ENCODE measurements at places on chromosomes 12 and 14.

DNA sequence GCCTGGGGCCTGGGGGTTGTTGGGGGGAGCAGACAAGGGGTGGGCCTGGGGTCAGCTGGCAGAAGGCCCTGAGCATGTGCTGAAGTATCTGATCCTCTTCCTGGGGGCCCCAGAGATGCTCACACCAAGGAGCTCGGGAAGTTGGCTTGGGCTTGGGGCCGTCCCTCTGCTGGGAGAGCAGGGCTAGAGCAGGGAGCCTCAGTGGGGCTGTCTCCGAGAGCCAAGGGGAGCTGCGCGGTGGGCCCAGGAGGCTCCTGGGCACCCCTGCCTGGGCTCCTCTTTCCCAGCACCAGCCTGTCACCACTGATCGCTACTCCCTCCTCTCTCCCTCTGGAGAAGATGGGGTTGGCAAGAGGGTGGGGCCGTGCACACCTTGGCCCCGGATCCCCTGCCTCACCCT is 28.3 kb downstream of the BEGAIN start:
- H3K36me3 ChIP-seq = no peaks in the 10 kb centered on the region
- H3K4me1 ChIP-seq = no peaks in the 10 kb centered on the region
- no peaks in the 10 kb centered on the region for H3K27me3 ChIP-seq
- no peak overlapping the region for H3K4me3 ChIP-seq

DNA sequence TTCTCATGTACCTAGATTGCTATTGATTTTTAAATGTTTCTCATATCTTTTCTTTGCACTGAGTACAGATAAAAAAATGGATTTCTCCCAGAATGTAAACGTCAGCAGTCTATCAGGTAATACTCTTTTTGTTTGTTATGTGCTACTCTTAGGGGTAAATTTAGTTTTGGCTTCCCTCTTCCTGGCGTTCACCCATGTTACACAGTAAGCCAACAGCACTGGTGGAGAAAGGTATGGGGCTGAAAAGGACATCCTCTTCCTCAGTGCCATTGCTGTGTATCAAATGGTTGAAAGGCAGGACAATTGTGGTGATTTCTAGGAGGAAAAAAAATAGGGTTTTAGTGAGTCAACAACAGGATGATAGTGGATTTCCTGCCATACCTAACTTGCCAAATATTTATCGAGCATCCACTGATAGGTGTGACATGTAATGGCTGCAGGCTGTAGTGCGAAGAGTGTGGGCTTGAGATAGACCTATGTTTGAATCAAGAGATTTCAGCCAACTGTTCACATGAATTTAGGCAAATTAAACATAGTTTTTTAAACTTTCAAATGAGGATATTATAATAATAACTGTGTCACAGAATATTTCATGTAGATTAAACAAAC is 7.5 kb downstream of the KLRF2 start:
- DNase-seq = no peak
- H3K27me3 ChIP-seq = no peaks in the 10 kb centered on the region
- H3K4me3 ChIP-seq = no peak overlapping the region
- H3K27ac ChIP-seq = no peak overlapping the region
- no peaks in the 10 kb centered on the region for H3K36me3 ChIP-seq

DNA sequence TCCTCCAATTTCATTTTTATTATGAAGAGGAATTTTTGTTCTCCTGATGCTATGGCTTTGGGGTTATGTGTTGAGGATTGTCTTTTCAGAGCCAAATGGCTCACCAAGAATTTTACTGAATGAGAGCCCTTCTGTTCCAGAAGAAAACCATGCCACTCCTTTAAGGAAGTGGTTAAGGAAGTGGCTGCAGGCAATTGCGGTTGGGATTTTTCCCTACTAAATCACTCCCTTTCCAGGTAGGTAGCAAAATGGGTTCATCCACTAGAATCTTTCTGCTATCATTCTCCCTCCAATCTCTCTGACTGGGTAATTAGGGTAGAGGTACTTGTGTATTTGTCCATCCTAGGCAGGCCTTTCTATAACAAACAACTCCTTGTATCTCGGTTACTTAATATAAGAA is 163.1 kb downstream of the TTC8 start:
- H3K36me3 ChIP-seq = no peaks in the 10 kb centered on the region
- no peak overlapping the region for H3K27ac ChIP-seq
- no peaks in the 10 kb centered on the region for H3K27me3 ChIP-seq
- DNase-seq = no peak
- H3K4me3 ChIP-seq = no peak overlapping the region
- no peaks in the 10 kb centered on the region for H3K4me1 ChIP-seq

- H3K27ac ChIP-seq = peak overlapping the region; percentile 84
- no peak overlapping the region for H3K4me3 ChIP-seq
- H3K36me3 ChIP-seq = no peaks in the 10 kb centered on the region
Observed at GRCh38 chr12:124508381-124509079, 58.9 kb downstream of the NCOR2 start.

GRCh38 chr14:71060274-71060673 is 153.0 kb downstream of the PCNX1 start:
- H3K36me3 ChIP-seq = peaks cover 91% of the 10 kb centered on the region
- no peaks in the 10 kb centered on the region for H3K27me3 ChIP-seq
- no peak overlapping the region for H3K27ac ChIP-seq
- H3K4me1 ChIP-seq = no peaks in the 10 kb centered on the region

- H3K4me1 ChIP-seq = peaks cover 1% of the 10 kb centered on the region
- no peak for DNase-seq
- no peak overlapping the region for H3K27ac ChIP-seq
- H3K4me3 ChIP-seq = no peak overlapping the region
- H3K27me3 ChIP-seq = peaks cover 26% of the 10 kb centered on the region
- no peaks in the 10 kb centered on the region for H3K36me3 ChIP-seq
Observed at GRCh38 chr14:28754209-28754985, 12.2 kb upstream of the FOXG1 start.

DNA sequence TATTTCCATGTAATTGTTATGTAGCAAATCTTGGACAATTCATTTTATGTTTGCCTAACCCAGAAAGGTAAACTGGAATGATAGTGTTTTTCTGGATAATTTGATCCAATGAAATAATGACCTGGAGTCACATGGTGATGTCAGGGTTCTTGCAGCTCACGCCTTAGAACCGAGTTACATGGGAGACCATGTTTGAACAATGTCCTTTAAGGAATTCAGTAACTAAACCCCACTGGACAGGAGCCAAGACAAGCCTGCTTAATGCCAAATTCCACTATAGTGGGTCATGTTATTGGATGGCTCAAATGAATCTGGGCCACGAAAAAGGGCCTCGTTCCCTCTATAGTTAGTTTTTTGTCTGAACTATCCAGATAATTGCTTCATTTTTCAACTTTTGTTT is 255.8 kb upstream of the HMGA2 start:
- no peak overlapping the region for H3K4me3 ChIP-seq
- DNase-seq = no peak
- H3K27me3 ChIP-seq = no peaks in the 10 kb centered on the region
- no peak overlapping the region for H3K27ac ChIP-seq
- no peaks in the 10 kb centered on the region for H3K36me3 ChIP-seq

DNA sequence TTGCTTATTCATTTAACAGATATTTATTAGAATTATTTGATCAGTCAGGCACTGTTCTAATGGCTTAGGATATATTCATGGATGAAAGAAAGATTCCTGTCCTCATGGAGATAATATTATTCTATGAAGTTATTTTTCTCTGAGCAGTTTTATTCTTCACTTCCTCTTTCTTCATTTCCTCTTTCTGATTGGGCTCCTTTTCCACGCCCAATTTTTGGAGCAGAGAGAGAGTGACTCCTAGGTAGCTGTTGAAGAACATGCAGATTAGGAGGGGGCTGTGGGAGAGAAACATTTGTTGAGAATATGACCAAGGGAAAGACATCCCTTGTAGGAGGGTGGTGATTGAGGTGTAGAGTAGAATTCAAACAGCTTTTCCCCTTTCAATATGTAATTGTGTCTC is 6.0 kb upstream of the YARS2 start:
- no peak overlapping the region for H3K27ac ChIP-seq
- H3K27me3 ChIP-seq = no peaks in the 10 kb centered on the region
- no peaks in the 10 kb centered on the region for H3K4me1 ChIP-seq
- DNase-seq = no peak
- no peaks in the 10 kb centered on the region for H3K36me3 ChIP-seq

GRCh38 chr14:61479746-61480502 is 158.5 kb downstream of the PRKCH start:
- H3K36me3 ChIP-seq = no peaks in the 10 kb centered on the region
- H3K4me1 ChIP-seq = peaks cover 67% of the 10 kb centered on the region
- no peak for DNase-seq
- H3K27ac ChIP-seq = peak overlapping the region; percentile 95

DNA sequence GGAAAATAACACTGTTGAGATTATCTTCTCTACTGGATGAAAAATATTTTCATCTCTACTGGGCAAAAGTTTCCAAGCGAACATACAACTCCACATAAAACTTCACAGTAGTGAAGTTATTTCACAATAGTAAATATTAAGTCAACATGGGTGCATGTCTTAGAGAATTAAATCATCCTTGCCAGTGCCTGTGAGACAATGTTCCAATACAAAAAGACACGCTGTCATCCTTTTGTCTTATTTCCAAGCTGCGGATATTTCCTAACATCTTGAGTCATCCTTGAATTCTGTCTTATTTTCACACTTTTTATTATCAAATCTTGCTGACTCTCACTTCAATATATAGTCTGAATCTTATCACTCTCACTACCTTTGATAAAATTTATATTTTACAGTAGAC is 142.9 kb upstream of the KITLG start:
- no peaks in the 10 kb centered on the region for H3K4me1 ChIP-seq
- H3K27me3 ChIP-seq = no peaks in the 10 kb centered on the region
- H3K36me3 ChIP-seq = no peaks in the 10 kb centered on the region
- H3K4me3 ChIP-seq = no peak overlapping the region
- H3K27ac ChIP-seq = no peak overlapping the region

DNA sequence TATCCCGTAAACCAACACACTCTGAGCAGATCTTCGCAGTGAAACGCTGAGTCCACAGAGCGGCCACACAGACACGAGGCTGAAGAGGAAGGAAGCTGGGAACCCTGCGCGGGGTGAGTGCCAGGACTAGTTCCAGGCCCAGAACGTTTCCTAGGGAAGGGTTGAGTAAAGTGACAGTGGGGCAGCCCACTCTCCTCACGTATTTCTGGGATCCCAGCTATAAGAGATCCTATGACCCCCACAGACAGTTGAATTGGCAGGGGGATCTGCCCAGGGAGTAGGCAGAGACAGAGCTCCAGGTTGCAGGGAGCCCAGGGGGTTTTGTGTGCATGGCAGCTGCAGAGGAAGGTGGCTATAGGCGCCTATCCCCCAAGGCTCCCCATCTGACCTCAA is 51.1 kb downstream of the GTF2A1 start:
- H3K27ac ChIP-seq = peak overlapping the region; percentile 89
- H3K27me3 ChIP-seq = no peaks in the 10 kb centered on the region
- no peaks in the 10 kb centered on the region for H3K36me3 ChIP-seq
- no peak for DNase-seq
- peak overlapping the region; percentile 64 for H3K4me3 ChIP-seq
- H3K4me1 ChIP-seq = peaks cover 3% of the 10 kb centered on the region

- H3K4me1 ChIP-seq = no peaks in the 10 kb centered on the region
- H3K27me3 ChIP-seq = no peaks in the 10 kb centered on the region
- H3K27ac ChIP-seq = no peak overlapping the region
- DNase-seq = no peak
Observed at GRCh38 chr14:99706107-99706900, 22.2 kb downstream of the CYP46A1 start.

DNA sequence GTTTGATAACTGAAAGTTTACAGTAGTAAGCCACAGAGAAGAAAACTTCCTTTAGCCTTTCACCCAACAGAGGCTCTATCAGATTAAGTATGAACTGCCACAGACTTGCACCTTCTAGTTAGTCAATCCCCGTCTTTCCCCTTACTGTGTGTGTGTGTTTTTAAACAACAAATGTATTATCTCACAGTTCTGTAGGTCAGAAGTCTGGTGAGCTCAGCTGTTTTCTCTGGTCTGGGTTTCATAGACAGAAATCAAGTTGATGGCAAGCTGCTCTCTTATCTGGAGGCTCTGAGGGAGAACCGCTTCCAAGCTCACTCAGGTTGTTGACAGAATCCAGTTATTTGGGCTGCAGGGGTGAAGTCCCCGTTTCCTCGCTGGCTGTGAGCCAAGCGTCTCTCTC is 320.5 kb downstream of the PRKD1 start:
- DNase-seq = no peak
- H3K27ac ChIP-seq = no peak overlapping the region
- H3K36me3 ChIP-seq = no peaks in the 10 kb centered on the region
- no peaks in the 10 kb centered on the region for H3K4me1 ChIP-seq

DNA sequence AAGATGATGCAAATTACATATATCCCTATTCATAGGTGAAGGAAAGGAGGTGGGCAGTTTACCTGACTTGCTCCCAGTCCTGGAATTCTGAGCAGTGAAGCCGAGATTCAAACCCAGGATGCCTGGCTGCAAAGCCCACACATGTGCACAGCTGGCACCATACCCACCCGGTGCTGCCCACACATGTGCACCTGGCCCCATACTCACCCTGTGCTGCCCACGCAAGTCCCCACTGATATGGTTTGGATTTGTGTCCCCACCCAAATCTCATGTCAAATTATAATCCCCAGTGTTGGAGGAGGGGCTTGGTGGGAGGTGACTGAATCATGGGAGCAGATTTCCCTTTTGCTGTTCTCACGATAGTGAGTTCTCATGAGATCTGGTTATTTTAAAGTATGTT is 179.2 kb upstream of the C14orf180 start:
- no peak for DNase-seq
- H3K27me3 ChIP-seq = peaks cover 22% of the 10 kb centered on the region
- no peak overlapping the region for H3K27ac ChIP-seq
- no peaks in the 10 kb centered on the region for H3K4me1 ChIP-seq
- H3K4me3 ChIP-seq = no peak overlapping the region

DNA sequence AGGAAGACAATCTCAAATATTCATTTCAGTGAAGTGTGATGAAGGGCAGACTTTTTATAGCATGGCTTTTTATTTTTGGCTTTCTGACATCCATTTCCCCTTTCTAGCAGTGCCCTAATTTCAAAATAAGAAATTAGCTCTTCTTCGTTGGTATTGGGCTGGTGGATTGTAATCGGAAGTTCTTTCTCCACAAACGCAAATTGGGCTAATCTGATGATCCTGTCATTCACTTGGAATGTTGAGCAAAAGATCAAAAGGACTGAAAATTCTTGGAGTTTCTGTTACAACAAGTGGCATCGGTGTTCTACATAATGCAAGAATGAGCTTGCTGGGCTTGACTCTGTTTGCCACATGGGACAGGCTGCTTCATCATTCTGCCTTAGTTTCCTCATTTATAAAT is 1182.8 kb downstream of the FLRT2 start:
- no peaks in the 10 kb centered on the region for H3K4me1 ChIP-seq
- no peaks in the 10 kb centered on the region for H3K27me3 ChIP-seq
- H3K36me3 ChIP-seq = no peaks in the 10 kb centered on the region
- no peak overlapping the region for H3K27ac ChIP-seq
- no peak overlapping the region for H3K4me3 ChIP-seq

- H3K36me3 ChIP-seq = no peaks in the 10 kb centered on the region
- peaks cover 14% of the 10 kb centered on the region for H3K4me1 ChIP-seq
- H3K27ac ChIP-seq = no peak overlapping the region
- no peaks in the 10 kb centered on the region for H3K27me3 ChIP-seq
- DNase-seq = no peak
- H3K4me3 ChIP-seq = no peak overlapping the region
Observed at GRCh38 chr12:31343139-31343538, 17.2 kb upstream of the SINHCAF start.

GRCh38 chr12:85188619-85189018 is 91.4 kb upstream of the ALX1 start:
- no peak overlapping the region for H3K27ac ChIP-seq
- H3K27me3 ChIP-seq = no peaks in the 10 kb centered on the region
- H3K36me3 ChIP-seq = no peaks in the 10 kb centered on the region
- no peak for DNase-seq
